ENCODE measurements at places on chromosomes 1 and 21.

- no peak for DNase-seq
Measured at GRCh38 chr1:220221670-220222069, 50.6 kb downstream of the RAB3GAP2 start.

GRCh38 chr1:36523850-36524249 is 41.1 kb upstream of the CSF3R start:
- no peak for DNase-seq

- DNase-seq: no peak
Measured at GRCh38 chr21:44930543-44930981, 9.3 kb upstream of the SLX9 start.

DNA sequence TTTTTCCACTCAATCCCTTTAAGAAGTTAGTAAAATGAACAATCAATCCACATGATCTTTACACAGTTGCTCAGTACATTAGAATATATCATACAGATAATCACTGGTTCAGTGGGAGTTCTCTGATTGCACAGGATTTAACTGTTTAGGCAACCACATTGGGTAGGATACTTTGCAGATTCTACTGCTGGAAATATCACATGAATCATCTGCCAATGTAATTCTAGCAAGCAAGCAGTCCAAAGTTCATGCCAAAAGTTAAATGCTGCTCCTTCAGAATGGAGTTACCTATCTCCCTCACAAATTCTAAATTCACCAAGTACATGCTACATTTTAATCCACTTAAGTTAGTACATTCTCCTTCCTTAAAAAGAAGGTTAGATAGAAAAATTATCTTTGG is 52.4 kb downstream of the NEGR1 start:
- DNase-seq: no peak

GRCh38 chr21:34673006-34673405 is 4.2 kb downstream of the CLIC6 start:
- no peak for DNase-seq

DNA sequence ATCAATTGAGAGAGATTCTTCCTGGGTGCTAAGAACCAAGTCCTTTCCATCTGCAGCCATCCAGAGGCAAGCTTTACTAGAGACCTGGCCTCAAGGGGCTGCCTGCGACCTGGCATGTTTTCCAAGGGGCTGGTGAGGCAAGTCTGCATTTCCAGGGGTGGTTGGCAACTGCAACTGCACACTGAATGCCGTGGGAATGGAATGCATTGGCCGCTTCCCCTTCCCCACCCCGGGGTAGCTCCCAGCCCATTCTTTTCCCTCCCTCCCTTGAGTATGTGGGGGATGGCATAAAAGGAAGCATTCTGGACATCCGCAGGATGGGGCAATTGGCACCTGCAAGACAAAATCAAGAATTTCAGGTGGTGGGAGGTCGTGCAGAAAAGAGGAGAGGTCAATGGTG is 155.1 kb downstream of the IGSF21 start:
- DNase-seq: no peak

- DNase-seq: no peak
Measured at GRCh38 chr21:30271156-30271555, 11.6 kb downstream of the KRTAP24-1 start.

DNA sequence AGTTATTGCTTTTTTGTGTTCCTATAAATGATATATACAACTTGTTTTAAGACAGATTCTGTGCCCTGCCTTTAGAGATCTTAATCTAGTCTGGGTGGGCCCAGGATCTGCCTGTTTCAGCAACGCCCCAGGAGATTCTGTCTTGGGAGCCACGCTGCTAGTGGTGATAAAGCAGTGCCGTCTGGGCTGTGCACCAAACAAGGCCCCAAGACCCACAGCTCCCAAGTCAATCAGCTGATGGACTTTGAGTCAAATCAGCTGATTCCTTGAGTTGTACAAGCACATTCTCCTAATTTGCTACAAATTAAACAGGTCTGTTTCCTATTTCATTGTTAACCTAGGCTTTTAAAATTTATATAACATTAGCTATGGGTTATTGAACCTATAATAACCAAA is 15.7 kb upstream of the SLC44A3 start:
- no peak for DNase-seq

- DNase-seq: no peak
Measured at GRCh38 chr1:182629080-182629479, 24.9 kb upstream of the RGS16 start.

- no peak for DNase-seq
Measured at GRCh38 chr1:206012086-206012859, 9.1 kb upstream of the RAB7B start.

GRCh38 chr1:16167331-16168143 is 11.7 kb upstream of the EPHA2 start:
- DNase-seq: peak; percentile 82

DNA sequence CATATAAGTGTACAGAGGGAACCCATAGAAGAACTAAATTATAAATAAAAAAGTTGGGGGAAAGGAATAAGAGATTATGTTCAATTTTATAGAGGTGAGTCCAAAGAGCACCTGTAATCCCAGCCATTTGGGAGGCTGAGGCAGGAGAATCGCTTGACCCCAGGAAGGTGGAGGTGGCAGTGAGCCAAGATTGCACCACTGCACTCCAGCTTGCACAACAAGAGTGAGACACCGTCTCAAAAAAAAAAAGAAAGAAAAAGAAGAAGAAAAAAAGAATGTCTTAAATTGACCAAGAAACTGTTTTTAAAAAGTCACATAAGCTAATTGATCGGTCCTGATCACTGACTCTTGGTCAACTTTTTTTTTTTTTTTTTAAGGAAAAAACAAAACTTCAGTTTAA is 19.1 kb upstream of the ATF3 start:
- no peak for DNase-seq

DNA sequence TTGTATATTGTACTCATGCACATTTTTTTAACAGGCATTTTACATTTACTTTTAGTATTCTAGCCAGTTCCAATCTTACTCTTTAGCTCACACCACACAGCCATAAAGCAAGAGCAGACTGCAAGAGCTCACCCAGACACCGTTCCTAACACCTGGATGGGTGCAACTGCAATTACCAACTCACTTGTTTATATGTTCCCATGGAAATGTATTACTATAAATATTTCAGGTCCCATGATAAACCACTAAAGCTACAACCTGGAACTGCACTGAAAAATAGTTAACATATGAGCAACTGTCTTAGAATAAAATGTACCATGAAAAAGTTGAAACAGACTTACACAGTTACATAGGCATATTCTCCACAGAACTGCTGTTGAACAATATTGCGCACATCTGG is 30.8 kb downstream of the USP48 start:
- no peak for DNase-seq

DNA sequence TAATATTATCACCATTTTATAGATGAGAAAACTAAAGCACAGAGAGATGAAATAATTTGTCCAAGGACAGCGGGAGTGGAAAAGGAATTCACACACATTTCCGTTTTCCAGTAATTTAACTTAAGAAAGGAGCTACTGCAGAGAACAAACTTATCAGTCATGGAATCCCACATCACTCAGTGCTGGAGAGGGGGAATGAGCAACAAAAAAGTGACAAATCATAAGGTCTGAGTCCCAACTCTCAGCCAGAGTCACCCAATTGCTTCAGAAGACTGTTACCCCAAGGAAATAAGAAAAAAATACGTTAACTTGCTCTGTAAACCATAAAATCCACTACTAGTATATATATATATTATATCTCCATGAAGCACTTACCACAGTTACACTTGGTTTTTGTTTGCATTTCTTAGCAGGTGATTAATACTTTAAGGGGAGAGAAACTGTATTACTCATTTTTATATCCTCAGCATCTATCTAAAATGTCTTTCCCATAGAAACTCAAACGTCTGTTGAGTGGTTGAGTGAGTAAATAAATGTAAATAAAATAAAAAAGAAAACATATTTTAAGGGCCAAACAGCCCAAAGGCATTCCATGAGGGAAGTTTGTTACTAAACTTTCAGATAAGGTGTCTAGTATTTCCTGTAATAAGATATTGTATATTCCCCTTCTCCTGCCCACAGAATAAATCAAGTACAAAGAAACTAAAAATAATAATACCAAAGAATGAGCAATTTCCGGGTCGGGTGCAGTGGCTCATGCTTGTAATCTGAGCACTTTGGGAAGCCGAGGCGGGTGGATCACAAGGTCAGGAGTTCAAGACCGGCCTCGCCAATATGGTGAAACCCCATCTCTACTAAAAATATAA is 76.8 kb downstream of the SLC45A1 start:
- no peak for DNase-seq

DNA sequence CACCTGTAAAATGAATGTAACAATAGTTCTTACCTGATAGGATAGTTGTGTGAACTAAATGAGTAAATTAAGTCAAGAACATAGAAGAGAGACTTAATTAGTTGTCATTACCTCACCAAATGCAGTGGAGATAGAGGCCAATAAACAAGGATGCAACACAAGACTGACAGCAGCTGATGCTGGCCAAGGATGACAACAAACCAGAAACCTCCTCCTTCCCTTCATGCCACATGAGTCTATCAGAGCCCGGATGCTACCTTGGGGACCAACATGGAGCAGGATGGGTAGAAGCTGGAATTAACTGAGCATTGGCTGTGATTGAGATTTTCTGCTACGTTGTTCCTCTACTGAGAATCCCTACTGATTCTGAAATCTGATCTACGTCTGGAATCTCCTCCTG is 30.3 kb upstream of the USP1 start:
- no peak for DNase-seq

- peak; percentile 48 for DNase-seq
Measured at GRCh38 chr21:33171616-33172169, 58.0 kb upstream of the IFNAR2 start.

DNA sequence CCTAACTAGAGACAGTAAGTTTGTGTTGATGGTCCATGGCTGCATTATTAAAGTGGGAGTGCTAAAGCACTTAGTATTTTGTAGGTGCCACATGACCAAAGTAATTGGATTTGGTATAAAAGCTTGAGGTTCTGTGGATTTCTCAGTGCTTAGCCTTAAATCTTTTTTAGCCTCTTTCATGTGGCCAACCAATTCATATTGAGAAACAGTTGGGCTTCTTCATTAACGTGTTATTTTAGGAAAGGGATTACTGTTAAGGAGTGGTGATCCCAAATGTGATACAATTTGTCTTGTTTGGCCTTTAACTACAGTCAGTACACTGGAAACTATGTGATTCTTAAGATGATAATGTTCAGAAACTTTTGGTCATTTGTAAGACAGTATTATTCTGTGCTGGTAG is 25.5 kb downstream of the MAN1A2 start:
- DNase-seq: no peak

DNA sequence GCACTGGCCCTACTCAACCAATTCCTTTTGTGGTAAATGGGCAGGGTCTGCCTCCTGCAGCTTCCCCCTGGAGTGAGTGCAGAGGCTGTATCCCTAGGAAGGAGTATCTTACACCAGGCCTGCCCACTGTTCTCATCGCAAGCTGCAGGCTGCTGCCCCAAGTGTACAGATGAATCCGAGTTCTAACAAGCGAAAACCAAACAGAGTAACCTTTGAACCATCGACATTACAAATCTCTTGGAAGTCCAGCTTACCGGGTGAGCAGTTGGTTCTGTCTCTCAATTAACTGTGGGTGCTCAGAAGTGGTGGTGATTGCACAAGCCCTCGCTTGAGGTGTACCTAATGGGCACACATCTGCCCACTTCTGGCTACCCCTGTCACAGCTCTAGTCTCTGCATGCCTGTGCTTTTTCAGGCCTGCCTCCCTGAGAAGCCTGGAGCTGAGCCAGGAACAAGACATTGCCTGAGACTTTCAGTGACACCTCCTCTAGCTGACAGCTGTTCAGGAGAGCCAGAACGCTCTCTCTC is 22.7 kb downstream of the INAVA start:
- no peak for DNase-seq

GRCh38 chr1:208791456-208791855 is 547.3 kb upstream of the PLXNA2 start:
- no peak for DNase-seq

GRCh38 chr1:53657531-53657805 is 81.5 kb downstream of the GLIS1 start:
- DNase-seq: no peak

- DNase-seq: no peak
Measured at GRCh38 chr21:40422896-40423635, 423.9 kb downstream of the DSCAM start.

- no peak for DNase-seq
Measured at GRCh38 chr1:22502202-22502601, 50.6 kb downstream of the ZBTB40 start.

GRCh38 chr1:156421939-156422601 is 53.1 kb downstream of the RHBG start:
- no peak for DNase-seq

GRCh38 chr1:111552587-111552986 is 49.2 kb upstream of the ADORA3 start:
- DNase-seq: no peak

GRCh38 chr1:205826995-205827394 is 14.0 kb upstream of the SLC41A1 start:
- no peak for DNase-seq

DNA sequence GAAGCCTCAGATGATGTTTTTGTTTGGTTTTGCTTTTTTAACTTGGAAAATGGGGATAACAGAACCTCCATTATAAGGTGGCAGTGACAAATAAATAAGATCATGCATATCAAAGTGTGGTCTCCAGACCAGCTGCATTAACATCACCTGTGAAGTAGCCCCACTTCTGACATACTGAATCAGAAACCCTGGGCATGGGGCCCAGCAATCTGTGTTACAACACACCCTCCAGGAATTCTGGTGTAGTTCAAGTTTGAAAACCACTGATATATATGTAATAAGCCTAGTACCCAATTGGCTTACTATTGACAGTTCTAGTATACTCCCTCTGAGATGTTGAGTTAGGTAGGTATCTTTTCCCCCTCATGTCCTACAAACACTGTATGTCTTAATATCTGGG is 24.1 kb upstream of the RNF19B start:
- no peak for DNase-seq

DNA sequence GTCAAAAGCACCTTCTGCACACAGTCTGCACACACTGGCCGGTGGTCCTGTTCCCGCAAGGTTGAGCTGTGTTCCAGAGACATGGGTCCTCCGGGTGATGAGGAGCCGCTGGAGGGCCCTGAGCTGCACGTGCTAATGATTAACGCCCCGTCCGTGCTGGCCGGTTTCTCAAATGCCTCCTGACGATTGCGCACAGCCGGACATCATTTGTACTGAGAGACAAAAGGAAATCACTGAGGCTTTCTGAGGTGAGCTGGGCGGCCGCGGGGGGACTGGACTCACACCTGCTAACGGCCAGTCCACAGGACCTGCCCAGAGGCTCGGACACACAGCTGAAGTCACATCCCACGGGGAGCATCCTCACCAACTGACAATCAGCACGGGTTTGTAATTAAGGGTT is 29.2 kb downstream of the POFUT2 start:
- DNase-seq: peak; percentile 27

- no peak for DNase-seq
Measured at GRCh38 chr21:44087426-44088400, 19.5 kb upstream of the PWP2 start.

DNA sequence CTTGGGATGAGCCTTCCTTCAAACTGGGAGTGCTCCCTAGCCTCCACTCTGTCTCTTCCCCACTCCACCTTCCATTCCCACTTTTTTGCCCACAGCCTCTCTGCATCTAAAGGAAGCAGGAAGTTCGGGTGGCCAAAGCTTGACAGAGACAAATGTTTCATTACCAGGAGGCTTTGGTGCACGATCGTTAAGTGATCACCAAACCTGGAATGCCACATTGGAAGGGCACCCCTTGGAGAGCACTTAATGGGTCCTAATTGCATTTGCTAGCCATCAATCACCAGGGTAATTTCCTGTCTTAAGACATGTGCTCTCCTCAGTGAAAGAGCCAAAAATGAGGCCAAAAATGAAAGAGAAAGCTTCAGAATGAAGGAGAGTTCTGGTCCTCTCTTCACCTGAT is 206.5 kb downstream of the TNR start:
- no peak for DNase-seq

GRCh38 chr21:34158866-34159835 is 85.8 kb downstream of the MRPS6 start:
- no peak for DNase-seq

- DNase-seq: no peak
Measured at GRCh38 chr1:234454926-234455325, 24.1 kb downstream of the TARBP1 start.
